CD4-positive, alpha-beta T cell treated with Interleukin-12 subunit alpha and Interleukin-12 subunit beta, for 1 hour (primary cell): ENCODE measurements at places on chromosomes 11 and 22.

DNA sequence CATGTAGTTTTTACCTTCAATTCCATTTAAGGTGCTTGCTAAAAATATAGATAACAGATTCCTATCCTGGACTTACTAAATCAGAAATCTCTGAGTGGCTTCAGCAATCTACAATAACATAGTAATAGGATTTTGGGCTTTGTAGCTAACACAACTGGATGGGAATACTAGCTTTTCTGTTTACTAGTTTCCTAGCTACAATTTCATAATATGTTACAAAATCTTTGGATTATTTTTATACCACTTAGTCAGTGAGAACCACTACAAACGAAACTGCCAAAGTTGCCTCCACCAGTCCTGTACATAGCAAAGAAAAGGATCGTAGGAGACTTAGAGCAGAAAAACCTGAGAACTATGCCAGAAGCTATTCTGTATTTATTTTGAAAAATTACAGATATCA is 87.7 kb upstream of the ANO3 start:
- DNase-seq, result no peak

DNA sequence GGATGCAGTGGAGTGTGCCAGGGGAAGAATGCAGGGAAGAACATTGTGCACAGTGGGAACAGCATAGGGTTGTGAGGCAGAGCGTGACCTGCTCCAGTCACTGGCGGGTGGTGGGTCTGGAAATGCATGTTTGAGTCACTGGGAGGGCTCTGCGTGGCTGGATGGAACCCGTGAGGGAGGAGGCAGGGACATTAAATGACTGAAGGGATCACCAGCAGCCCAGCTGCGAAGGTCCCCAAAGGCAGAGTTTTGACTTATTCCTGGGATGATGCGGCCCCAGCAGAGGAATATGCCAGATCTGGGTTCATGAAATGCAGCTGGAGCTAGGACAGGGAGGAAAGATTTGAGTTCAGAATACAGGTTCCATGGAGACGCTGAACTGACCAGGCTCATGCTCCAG is 104.0 kb upstream of the FGF3 start:
- no peak for DNase-seq

- DNase-seq, result no peak
Observed at GRCh38 chr11:20207781-20208621, 47.7 kb upstream of the DBX1 start.

GRCh38 chr22:38441620-38442287 is 13.2 kb downstream of the KCNJ4 start:
- DNase-seq, result no peak

DNA sequence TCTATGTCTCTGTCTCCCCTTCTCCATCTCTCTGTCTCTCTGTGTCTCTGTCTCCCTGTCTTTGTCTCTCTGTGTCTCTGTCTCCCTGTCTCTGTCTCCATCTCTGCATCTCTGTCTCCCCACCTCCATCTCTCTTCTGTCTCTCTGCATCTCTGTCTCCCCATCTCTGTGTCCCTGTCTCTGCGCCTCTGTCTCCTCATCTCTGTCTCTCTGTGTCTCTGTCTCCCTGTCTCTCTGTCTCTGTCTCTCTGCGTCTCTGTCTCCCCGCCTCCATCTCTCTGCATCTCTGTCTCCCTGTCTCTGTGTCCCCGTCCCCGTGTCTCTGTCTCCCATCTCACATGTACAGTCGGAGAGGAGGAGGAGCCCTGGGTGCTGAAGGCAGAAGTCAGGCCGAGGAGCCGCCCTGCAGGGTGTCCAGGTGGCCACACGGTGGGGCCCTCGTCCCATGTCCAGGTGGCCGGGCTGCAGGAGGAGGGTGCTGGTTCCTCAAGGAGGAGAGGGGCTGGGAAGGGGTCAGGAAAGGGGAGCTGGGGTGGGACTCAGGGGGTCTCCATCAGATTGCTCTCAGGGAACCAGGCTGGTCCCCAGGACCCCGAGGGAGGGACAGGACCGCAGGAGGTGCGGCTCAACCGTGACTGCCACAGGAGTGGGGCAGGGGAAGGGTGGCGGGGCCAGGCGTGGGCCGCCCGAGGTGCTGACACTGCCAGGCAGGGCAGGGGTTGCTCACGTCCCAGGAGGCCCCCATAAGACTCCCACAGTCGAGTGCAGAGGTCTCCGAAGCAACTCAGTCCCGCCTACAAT is 25.6 kb upstream of the TH start:
- DNase-seq, result peak; percentile 76

DNA sequence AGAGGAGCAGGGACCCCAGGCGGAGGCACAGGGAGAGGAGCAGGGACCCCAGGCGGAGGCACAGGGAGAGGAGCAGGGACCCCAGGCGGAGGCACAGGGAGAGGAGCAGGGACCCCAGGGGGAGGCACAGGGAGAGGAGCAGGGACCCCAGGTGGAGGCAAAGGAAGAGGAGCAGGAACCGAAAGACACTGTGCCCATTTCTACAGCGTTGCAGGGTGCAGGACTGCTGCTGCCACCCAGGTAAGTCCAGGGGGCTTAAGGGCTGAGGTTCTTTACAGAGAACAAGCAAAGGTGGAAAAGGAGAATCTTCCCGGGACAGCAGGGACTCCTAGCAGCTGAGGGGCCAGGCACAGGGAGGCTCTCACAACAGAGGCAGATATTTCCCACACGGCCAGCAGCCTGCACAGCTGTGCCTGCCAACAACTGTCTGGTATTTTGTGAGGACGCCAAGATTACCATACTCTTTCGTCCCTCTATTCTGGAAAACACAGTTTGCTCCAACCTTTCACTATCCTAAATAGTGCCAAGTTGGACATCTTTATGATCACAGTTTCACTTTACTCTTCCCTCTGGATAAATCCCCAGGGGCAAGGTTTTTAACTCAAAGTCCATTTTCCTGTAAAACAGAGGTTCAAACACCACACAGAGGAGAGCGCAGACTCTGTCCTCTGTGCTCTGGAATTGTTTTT is 39.4 kb downstream of the SHANK2 start:
- no peak for DNase-seq

- DNase-seq, result no peak
Observed at GRCh38 chr11:58024601-58025091, 965 bp downstream of the OR9Q1 start.

DNA sequence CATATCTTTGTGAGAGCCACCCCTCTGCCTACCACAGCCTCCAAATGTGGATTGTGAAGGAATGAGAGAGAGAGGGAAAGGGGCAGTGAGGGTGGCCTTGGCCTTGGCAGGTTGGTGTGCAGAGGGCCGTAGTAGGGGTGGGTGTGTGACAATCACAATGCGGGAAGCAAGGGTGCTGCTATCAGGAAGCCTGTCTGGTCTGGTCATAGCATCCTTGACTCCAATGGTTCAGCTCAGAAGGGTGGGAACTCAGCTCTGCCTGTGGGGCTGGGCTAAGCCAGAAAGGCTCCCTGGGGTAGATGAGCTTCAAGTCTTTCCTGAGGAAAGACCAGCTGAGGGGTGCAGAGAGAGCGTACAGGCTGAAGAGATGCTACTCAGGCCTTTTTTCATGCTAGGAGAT is 72.7 kb downstream of the RRM1 start:
- DNase-seq, result no peak

DNA sequence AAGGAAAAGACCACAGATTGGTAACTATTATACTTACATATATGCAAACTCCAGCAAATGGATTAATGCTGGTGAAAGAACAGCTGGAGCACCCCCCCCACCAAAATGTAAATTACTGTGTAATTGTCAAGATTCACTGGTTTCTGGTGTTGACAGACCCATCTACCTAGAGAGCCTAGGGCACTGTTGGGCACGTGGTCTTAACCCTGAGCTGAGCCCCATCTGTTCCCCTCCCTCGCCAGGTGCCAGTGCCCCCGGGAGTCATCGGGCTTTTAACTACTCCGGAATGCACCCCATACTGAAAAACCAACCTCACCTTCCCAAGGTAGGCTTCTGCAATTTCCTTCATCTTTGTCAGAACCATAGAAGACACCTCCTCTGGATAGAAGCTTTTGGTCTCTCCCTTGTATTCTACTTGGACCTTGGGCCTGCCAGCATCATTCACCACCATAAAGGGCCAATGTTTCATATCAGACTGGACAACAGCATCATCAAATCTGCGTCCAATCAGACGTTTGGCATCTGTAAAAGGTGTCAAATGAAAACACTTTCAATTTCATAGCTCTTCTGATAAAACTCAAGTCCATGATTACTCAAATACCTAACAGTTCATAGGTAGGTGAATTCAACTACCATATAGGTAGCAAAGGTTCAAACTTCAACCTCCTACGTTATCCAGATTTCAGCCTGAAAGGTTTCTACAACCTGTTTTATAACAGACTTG is 1.5 kb downstream of the HSPA8 start:
- peak; percentile 46 for DNase-seq

DNA sequence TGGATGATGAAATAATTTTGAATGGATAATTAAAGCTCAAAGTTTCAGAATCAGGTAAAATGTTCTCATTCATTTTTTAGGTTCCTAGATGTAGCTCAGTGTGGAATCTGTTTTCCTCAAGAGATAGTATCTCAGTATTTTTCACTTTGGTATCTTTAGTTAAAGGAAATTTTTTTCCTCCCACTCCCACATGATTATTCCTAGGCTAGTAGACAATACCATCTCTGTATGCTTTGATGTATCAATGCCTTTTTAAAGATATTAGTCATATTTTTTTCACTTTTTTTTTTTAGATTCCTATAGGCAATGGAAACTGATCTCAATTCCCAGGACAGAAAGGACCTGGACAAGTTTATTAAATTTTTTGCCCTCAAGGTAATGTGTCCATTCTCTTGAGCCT is 26.6 kb downstream of the ATG13 start:
- no peak for DNase-seq

DNA sequence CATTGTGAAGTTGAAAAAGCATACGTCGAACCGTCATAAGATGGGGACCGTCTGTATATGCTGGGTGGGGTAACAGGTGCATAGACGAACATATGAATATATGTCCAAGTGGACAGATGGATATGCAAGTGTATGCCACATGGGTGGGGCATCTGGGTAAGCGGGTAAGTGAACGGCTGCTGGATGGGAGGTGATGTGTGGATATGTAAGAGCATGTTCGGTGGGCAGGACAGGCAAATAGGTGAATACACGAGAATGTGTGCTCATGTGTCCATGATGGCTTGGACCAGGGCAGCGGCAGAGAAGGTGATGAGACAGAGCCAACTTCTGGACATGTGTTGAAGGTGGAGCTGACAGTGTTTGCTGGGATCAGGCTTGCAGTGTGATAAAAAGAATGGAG is 12.0 kb downstream of the IFITM10 start:
- DNase-seq, result no peak

GRCh38 chr22:49892226-49892899 is 25.9 kb downstream of the ALG12 start:
- DNase-seq, result no peak

DNA sequence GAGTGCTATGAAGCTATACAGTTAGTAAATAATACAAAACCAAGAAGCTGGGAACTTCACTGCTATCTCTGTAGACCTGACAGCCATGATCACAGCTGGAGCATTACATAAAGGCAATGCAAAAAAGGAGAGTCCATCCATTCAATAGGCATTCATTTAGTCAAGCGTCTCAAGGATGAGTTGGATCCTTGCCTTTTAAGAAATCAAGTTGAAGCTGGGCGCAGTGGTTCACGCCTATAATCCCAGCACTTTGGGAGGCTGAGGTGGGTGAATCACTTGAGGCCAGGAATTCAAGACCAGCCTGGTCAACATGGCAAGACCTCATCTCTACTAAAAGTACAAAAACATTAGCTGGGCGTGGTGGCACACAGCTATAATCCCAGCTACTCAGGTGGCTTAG is 48.1 kb upstream of the ALKBH3 start:
- no peak for DNase-seq

DNA sequence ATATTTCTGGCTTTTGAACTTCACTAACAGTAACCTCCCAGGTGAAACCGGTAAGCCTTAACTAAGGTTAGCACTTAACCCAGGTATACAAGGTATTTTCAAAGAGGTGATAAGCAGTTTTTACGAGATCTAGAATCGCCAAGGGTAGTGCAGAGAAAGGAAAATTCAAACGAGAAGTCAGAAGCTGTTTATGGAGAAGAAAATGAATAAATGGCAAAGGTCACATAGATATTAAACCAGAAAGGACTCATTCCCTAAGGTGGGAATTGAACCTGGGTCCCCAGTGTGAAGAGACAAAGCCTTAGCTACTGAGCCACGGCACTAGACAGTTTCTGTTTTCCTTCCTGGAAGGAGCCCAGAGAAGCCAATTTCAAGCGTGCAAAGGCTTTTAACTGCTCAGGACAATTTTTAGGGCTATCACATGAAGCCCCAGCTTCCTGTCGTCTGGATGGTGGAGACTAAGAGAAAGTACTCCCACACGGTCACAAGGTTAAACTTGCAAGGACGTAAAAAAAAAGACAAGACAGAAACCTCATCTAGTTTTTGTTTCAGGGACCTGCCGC is 5.7 kb upstream of the C1QTNF6 start:
- DNase-seq, result peak; percentile 62

- DNase-seq, result no peak
Observed at GRCh38 chr22:44648085-44648820, 53.8 kb upstream of the PRR5 start.

DNA sequence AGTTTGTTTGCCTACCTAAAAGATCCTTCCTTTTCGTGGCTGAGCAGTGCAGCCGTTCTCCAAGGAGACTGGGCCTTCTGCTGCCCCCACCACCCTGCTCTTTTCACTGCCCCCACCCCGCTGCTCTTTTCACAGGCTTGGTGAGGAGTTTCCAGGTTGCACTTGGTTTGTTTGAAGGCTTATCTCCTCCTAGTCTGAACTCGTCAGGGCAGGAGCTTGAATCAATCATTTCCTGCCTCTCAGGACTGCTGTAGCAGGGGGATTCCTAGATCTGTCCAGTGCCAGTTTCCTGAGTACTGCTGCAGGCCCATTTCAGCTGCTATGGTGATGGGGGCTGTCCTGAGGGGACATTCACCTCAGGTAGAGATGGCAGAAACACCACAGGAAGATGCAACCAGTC is 10.0 kb downstream of the MED15 start:
- DNase-seq, result no peak

DNA sequence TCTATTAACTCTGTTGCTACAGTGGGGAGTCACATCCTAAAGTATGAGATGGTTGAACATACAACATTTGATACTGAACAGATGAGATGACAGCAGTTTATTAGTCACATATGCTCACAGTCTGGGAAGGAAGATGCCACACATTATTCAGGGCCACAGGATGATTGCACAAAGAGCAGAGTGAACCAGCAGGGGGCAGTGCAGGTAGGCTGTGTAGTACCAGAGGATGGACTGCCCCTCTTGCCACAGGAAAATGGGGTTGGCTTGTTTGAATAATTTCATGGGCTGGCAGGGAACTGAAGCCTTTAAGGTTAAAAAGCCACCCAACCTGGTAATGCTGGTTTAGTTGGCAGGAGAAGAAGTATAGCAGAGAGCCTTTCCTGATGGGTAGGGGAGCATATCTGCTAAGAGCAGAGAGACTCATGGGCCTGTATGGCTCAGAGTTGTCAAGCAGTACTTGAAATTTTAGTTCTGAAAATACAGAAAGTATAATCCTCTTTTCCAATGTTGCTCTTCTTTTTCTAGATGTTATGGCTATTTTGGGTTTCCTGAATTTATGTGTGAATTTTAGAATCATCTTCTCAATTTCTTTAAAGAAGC is 180.4 kb upstream of the B3GAT1 start:
- DNase-seq, result peak; percentile 20

GRCh38 chr11:30652801-30653200 is 66.6 kb upstream of the MPPED2 start:
- no peak for DNase-seq
